ENCODE measurements at places on chromosomes 5 and 9.
A peak's percentile ranks its signal among the peaks of the same experiment; 100 is the strongest.

DNA sequence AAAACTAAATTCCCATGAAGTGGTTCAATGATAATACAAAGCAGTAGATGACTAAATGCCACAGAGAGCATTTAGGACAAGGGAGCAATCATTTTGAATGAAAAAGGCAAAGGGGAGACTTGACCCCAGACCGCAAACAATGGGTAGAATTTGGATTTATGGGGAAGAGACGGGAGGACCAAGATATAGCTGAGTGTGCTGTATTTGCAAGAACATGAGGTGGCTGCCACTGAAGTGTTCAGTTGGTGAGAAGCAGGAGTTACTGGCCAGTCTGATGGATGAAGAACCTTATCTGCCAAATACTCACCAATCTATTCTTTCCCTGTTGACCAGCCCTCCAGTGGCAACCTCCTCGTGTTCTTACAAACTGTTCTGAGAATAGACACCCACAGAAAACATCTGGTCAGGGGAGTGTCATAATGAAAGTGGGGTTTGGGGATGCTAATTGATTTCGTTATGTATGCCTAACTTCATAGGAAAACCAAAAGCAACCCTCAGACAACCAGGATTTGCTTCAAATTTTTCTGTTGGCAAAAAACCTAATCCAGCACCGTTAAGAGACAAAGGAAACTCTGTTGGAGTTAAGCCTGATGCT is 19.8 kb downstream of the TDRD7 start:
- no peak for DNase-seq

GRCh38 chr5:76867827-76868693 is 18.2 kb downstream of the S100Z start:
- DNase-seq = peak; percentile 86

DNA sequence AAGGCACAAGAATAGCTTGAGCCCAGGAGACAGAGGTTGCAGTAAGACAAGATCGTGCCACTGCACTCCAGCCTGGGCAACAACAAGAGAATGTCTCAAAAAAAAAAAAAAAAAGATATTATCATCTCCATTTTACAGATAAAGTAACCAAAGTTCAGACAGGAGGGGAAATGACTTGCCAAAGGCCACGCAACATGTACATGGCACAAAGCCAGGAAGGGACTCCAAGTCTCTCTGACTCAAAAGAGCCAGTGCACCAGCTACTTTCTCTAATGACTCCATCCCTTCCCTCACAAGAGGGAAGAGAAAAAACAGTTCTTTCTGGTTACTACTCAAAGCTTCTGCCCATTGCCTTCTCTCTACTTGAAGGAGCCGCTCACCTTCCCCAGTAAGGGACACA is 34.1 kb downstream of the SIL1 start:
- DNase-seq = no peak

DNA sequence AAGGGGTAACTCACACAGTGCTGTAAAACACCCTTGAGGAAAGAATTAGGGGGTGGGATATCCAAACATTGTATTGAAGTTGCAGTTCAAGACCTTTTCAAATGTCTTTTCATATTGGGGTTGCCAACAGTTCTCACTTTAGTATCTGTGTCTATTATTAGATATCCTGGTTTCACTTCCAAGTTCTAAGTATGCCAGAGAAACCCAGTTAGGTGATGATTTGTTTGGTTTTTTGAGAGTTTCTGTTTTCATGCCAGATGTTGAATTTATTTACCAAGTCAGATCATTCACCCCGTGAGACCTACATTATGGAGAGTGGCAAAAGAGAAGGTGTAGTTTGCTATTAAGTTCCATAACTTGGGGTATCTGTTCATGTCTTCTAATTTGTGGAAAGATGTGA is 64.5 kb downstream of the C9orf152 start:
- DNase-seq = no peak

GRCh38 chr5:123448743-123449142 is 25.5 kb upstream of the CEP120 start:
- DNase-seq = no peak

DNA sequence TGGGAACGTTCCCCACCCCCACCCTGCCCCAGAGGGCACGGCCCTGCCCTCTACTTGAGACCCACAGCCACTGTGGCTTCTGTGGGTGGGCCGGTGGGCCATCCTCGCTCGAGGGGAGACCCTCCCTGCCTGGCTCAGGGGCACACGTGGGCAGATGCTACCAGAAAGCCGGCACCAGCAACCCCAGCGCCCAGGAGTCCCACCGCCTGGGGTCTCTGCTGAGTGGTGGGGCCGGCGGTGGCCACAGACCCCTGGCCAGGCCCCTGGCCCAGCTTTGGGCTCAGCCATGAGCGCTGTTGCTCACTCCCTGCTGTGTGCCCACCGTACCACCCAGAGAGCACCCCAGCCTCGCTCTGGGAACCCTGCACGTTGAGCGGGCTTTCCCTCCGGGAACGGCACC is 16.5 kb upstream of the NRARP start:
- DNase-seq = no peak

DNA sequence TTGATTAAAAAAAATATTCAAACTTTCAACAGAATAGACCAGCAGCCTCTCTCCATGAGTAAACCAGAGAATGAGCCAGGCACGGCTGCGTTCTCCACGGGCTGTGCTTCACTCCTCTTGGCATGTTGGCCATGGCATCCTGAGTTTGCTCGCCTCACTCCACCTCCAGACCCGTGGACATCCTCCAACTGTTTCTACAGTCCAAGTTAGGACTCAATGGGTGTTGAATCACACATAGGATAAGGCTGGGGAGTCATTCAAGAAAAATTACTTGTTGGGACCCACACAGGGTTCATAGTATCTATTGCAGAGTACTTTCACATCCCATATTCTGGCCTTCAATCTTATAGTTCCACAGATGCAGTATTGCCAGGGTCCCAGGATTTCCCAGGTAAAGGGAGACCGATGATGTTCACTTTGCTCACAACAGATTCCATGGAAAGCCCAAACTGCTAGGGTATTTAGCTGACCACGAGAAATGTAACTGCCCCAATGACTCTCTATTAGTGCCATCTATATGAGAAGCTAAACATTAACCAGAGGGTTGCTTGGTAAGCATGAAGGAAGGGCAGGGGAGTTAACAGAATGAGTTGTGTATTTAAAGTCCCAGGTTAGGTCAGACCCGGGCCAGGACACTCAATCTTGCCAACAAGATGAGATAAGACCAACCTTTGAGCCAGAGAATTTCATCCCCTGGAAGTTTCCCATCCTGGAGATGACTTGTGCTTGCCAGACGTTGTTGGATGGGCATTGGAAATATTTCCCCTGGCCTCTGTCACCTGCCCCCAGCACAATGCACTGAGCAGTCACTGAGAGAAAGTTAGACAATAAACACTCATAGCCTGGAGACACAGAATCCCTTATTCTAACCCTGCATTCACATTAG is 19.7 kb upstream of the GDA start:
- DNase-seq = no peak

- DNase-seq = no peak
Measured at GRCh38 chr5:20972419-20972925, 984.5 kb upstream of the CDH18 start.

GRCh38 chr5:169667896-169668674 is 31.0 kb downstream of the DOCK2 start:
- DNase-seq = no peak

GRCh38 chr9:125343518-125344275 is 82.1 kb downstream of the GAPVD1 start:
- peak; percentile 79 for DNase-seq

DNA sequence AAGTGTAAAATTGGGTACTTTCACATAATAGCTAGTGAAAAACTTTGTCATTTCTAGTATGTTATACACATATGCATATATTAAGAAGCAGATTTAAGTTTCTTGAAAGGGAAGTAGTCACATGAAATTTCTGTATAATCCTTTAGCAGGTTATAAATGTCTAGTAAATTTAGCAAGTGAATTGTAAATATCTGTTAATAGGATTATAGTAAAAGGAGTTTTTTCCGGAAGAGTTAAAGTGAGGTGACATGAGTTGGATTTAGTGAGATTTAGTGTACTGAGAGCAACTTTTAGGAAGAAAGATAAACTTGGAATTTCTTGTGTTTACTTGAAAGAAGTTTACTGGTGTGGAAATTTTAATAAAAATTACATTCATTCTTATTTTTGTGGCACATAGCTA is 38.4 kb downstream of the SPIN1 start:
- DNase-seq = no peak

DNA sequence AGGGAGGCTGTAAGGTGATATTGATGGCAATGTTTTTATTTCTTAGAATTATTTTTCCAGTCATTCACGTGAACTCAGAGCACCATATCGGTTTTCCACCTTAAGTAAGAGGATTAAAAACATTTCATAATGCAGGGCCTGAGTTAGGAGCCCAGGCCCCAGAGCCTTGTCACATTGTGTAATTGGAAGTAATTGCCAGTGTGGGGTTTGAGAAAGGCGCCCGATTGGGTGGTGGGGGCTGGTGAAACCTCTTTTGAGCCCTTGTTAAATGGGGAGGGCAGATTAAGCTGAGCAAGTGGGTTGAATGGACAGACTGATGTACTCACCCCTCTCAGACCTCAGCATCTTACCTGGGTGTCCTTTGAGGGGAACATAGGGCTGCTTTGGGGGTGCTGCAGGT is 116.7 kb upstream of the PITX1 start:
- no peak for DNase-seq
